ENCODE measurements at places on chromosomes 5 and 9. TPM values are rescaled to one million over a fixed set of nuclear protein-coding genes. Genes with fewer than 3 reads are reported as not detected.

RNF224 gene
- 0.95 TPM for total RNA-seq

DNA sequence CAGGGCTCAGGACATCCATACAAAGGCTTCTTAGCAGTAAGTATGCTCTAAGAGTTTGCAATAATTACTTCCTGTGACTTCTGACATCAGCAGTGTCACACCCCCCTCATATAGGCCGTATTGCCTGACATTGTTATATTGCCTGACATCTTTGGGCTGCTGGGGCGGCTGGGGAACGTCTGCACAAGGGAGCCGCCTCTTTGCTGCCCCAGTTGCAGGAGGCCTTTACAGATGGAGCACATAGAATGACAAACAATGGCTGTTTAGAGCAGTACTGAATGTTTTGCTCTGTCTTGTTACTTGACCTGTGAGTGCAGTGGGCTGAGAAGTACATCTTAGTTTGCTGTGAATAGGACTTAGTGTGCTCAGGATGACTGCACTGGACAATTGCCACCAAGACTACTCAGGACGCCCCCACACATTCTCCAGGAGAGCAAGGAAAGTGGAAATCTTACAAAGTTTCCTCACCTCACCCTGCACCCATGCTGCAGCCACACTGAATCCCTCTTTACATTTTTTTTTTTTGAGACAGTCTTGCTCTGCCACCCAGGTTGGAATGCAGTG, 65.4 kb upstream of the SPOCK1 start:
- no peak for DNase-seq

GRCh38 chr5:143033535-143034250, 263.5 kb downstream of the ARHGAP26 start:
- DNase-seq: no peak

- DNase-seq: no peak
These were observed 212.5 kb downstream of the GADD45G start for GRCh38 chr9:89817151-89817950.

DNA sequence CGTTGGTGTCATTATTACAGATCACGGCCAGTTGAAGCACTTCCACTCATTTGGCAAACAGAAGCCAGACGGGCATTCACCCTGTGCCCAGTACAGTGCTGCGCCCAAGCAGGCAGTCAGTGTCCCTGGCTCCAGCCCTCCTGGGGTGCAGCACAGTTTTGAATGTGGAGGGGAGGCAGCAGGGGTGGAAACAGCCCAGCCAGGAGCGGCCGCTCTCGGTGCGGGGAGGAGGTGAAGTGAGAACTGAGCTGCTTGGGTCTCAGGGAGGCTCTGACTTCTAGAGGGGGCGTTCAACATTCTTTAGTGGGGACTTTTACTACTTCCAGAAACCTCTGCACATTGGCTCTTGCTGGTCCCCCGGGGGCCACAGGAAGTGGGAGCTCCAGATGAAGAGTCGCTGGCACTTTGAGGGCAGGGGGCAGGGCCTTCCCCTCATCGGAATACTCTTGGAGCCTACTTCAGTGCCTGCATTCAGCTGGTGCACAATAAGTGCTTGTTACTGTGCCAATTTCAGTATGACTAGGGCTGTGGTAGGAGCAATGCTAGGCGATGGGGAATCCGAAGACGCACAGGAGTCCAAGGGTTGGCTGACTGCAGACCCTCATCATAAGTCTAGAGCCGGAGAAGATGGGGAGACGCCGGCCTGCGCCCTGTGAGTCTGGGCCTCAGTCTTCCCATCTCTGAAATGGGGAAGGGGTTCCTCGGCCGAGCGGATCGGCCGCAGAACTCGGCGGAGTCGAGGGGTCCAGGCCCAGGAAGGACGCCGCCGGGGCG, 492 bp upstream of the NEK6 start:
- DNase-seq: no peak

GRCh38 chr5:92907938-92908606, 672.9 kb downstream of the NR2F1-AS1 start:
- DNase-seq: no peak

DNA sequence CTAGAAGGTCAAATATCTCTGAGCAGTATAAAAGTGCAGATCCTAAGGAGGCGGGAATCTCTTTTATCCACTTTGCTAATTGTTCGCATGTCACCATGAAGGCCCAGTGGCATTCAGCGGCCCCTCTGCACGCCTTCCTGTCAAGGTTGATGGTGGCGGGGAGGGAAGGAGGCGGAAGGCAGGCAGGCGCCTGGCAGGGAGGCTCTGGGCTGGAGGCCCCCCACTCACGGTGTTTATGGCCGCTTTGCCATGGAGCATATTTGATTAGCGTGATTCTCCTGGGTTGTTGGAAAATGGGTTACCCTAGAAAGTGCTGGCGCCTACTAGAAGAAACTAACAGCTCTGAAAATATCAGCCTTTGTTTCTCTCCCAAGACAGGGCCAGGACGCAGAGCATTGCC, 209.6 kb downstream of the FSTL4 start:
- DNase-seq: peak; percentile 4
